ENCODE measurements at places on chromosomes 4 and X.

- no peak for DNase-seq
These were observed 32.2 kb upstream of the CCSER1 start for GRCh38 chr4:90095000-90095399.

GRCh38 chr4:4558881-4559280 lies 17.0 kb upstream of the STX18 start:
- no peak for DNase-seq

DNA sequence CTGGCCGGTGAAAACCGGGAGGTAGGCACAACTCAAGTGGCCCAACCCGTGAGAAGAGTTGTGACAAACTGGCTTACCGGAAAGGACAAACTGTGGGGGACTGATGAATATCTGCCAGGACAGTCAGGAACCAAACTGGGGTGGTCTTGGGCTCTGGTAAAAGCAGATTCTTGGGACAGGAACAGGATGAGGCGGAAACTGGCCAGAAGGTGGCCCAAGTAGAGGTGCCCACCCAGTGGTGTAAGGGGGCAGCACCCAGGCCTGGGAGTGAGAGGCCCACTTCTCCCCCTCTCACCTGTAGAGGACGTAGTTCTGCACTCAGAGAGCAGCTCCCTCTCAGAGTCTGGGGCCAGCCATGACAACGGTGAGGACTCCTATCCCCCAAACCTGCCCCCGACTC lies 5.9 kb downstream of the CCDC120 start:
- DNase-seq = no peak

DNA sequence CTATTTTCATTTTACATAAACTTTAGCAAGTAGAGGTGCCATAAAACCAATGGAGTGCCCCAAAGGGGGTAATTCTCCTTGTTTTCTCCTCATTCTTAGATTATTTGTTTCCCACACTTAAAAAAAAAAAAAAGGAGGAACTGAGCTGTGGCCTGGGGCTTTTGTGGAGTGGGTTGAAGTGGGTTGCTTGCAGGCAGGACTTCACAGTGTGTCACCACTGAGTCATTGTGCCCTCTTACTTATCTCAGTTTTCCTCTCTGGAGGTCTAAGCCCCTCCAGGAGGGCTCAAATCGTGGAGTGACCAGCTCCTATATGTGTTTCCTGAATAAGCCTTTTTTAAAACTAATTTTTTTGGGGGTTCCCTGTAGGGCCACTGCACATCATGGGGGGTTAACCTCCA lies 69.0 kb downstream of the SLC16A2 start:
- no peak for DNase-seq

DNA sequence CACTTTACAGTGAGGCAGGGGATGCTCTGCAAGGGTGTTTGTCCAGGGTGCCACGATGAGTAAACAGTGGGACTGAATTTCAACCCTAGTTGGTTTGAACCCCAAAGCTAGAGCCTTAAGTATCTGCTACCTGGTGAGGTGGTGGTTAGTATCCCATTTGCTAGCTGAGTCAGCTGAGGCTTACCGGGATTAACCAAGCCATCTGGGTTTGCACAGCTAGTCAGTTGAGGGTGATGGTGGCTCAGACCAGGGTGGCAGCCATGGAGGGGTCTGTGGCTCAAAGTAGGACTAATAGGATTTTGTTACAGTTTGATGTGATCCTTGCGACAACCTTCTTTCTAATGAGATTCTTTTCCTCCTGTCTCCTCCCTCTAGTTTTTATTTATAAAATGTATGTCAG lies 1.9 kb downstream of the EVC start:
- DNase-seq = no peak

- no peak for DNase-seq
These were observed 6.5 kb downstream of the SH3BP2 start for GRCh38 chr4:2799224-2799911.

DNA sequence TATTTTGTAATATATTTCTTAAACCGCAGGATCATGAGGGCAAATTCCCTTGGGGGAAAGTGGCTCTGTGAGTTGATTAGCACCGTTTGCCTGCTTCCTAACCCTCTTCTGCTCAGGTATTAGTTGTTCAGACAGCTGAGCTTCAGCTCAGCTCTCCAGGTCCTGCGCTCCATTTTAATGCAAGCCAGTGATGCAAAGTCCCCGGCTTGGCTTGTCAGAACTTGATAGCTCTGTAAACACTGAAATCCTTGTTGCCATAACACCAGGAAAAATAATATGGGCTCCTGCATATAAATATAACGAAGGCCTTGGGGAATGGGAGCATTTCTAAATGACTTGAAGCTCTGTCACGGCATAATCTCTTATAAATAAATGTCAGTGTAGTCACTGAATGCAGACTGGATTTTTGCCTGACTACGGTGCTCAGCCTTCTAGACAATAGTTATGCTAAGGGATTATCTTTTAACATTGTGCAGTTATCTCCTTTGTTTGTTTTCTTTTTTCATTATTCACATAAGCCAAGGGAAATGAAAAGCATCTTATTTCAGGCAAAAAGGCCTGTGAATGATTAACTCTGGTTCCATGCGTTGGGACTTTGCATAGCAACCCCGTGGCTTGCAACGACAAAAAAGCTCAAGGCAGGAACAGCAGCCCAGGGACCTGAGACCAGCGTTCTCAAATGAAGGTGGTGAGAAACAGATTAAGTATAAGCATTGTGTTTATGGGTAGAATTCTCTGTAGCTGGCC lies 253.2 kb downstream of the SPRY1 start:
- DNase-seq = no peak

- DNase-seq = no peak
These were observed 66.9 kb downstream of the PARM1 start for GRCh38 chr4:74999714-75000309.

- no peak for DNase-seq
These were observed 12.0 kb downstream of the EREG start for GRCh38 chr4:74376888-74377483.

DNA sequence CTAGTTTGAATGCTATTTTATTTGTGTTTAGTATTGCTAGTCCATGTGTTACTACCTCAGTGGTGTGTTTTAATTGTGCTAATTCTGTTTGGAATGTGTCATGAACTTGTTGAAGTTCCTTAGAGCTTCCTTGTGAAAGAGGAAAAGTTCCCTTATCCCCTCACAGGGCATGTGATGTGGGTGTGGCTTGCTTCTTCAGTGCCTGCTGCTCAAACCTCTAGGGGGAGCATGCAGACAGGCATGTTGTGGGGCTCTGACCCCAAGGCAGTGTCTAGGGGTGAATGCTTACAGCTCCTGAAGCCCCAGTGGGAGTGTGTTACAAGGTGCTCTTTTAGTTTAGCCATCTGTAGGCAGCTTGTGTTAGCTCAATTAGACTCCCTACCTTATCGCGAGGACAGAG lies 86.5 kb downstream of the MAGED4 start:
- DNase-seq = no peak

- no peak for DNase-seq
These were observed 132.8 kb downstream of the MGST2 start for GRCh38 chr4:139798456-139798855.

DNA sequence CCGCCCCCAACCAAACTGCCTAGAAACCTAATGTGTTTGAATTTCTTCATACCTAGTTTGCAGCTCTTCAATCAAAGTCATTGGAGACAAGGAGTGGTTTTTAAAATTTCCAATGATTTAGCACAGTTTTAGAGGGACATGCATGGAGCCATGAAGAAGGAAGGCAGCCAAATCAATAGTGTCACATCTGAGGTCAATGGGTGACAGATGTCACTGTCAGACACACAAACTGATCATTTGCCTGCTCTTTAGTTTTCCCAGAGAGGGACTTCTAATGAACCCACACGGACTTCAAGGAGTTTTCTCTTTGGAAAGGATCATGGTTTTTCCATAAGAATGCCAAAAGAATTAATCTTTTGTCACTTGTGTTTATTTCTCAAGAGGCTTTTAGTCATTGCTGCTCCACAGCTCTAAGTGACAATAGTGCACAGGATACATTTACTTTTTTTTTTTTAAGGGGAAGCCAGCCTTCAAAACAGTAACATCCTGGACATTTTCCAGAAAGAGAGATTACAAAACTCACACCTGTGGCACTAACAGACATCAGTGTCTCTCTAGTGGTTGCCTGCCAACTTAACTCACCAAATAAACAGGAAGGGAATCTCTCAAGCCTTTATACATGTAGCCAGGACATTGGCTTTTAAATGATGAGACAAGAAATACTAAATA lies 251.1 kb upstream of the DIAPH2 start:
- DNase-seq = no peak

DNA sequence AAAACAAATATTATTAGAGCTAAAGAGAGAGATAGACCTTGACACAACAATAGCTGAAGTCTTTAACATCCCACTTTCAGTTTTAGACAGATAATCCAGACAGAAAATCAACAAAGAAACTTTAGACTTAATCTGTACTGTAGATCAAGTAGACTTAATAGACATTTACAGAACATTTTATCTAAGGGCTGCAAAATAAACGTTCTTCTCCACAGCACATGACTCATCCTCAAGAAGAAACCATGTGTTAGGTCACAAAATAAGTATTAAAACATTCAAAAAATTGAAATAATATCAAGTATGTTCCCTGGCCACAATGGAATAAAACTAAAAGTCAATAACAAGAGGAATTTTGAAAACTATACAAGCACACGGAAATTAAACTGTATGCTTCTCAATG lies 1510.3 kb upstream of the PCDH10 start:
- no peak for DNase-seq

DNA sequence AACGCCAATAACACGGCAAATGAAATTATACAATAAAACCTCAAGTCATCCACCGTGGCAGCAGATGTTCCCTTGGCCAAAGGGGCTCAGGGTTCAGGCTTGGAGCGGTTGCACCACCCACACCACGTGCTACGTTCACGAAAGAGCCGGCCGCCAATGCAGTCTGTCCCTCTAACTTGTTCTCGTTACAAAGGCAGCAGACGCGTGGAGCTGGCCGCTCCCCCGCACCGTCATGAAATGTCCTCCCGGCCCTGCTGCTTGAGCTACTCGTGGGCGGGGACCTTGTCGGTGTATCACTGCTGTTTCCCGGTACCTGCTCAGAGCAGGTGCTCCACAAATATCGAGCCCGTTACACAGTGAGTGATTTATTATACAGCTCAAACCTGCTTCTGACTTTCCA lies 36.4 kb upstream of the MAN2B2 start:
- no peak for DNase-seq

- DNase-seq = no peak
These were observed 18.0 kb downstream of the DGKQ start for GRCh38 chr4:955161-955921.

GRCh38 chr4:185535612-185536410 lies 504 bp upstream of the PDLIM3 start:
- DNase-seq = no peak

DNA sequence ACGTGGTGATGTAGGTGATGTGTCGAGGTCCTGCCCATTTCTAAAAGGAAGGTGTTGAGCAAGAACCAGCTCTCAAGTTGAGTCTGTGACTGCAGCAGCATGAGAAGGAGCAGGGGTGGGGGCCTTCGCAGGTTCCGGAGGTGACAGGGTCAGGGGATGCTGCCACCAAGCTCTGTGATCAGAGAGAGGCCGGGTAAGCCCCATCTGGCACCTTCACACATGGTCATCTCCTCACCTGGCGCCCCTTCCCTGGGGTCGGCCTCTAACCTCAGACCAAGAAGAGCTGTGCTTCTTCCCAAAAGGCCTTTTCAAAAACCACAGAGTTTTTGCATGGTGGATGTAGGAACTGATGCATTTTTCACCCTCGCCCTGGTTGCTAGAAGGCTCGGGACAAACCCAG lies 137.6 kb downstream of the CPZ start:
- no peak for DNase-seq

DNA sequence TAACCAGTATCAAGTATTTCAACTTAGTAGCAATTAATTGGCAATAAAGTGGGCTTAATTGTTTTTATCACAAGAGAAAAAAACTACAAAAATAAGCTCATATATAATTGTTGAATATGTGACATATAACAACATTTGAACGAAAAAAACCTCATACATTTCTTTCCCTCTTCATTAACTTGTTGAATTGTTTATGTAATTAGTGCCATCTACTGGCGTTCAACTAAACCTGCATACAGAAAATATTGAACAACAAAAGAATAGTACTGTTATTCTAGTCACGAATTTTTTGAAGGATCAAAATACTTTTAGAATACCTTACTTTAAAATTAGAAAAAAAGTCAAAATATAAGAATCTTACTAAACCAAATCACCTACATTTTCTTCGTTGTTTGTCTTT lies 586.5 kb upstream of the FTHL17 start:
- no peak for DNase-seq

DNA sequence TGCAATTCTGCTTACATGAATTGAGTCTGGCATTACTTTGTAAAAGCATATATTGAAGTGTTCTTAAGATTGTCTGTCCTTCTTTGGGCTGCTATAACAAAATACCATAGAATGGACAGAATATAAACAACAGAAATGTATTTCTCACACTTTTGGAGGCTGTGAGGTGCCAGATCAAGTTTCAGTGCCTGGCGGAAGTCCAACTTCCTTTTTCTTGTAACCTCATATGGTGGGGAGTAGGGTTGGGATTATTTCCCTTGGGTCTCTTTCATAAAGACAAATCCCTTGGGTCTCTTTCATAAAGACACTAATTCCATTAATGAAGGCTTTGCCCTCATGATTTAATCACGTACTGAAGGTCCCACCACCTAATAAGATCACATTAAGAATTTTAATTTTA lies 199.3 kb upstream of the GRID2 start:
- no peak for DNase-seq

DNA sequence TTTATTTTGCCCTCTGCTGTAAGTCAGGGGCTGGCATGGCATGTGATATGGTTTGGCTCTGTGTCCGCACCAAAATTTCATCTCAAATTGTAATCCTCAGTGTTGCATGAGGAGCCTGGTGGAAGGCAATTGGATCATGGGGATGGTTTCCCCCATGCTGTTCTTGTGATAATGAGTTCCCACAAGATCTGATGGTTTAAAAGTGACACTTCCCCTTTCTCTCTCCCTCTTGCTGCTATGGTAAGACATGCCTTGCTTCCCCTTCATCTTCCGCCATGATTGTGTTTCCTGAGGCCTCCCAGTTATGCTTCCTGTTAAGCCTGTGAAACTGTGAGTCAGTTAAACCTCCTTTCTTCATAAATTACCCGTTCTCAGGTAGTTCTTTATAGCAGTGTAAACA lies 72.0 kb upstream of the MSX1 start:
- no peak for DNase-seq

GRCh38 chr4:135372131-135372530 lies 1170.5 kb upstream of the PABPC4L start:
- no peak for DNase-seq

GRCh38 chr4:146278986-146279385 lies 64.6 kb downstream of the REELD1 start:
- DNase-seq = no peak

- DNase-seq = no peak
These were observed 15.0 kb upstream of the STS start for GRCh38 chrX:7132335-7133049.

DNA sequence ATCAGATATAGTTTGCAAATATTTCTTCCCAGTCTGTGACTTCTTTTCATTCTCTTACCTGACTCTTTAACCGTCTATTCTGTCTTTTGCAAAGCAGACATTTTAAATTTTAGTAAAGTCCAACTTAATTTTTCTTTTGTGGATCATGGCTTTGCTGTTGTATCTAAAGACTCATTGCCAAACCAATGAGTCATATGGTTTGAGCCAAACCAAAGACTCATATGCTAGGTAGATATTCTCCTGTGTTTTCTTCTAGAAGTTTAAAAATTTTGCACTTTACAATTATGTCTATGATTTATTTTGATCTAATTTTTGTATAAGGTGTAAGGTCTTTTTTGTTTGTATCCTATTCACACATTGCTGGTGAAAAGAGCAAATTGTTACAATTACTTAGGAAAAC lies 446.8 kb downstream of the ANKRD50 start:
- no peak for DNase-seq

Data from hippocampal formation (tissue), 2 donors.